ENCODE measurements at places on chromosomes 5 and 9.

DNA sequence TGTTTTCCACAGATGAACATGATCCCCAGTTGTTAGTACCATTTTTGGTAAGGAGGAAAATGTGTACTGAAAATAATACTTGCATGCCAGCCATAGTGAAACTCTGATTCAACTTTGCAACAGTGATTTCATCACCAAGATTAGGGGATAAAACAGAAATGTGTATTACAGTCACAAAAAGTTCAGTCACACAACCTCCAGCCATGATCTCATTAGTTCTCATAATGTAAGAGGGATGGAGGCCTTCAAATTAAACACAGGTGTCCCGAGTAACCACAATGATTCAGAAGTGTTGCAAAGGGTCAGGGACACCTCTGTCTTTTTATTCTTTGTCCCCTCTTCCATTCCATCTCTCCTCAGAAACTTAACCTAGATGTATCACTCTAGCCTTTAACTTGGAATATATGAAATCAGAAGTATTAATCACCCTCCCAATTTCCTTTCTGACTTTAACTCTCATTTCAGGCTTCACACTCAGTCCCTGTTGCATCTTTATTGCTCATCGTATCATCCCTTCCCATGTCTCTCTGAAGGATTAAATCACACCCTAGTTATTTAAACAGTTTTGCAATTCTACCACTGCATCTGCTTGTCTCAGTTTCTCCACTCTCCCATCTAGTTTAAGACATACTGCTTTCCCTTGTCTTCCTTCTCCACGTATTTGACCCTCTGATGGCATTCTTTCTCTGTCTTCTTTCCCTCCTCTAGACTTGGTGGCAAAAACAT, 291.2 kb downstream of the ADAMTS6 start:
- DNase-seq, result peak; percentile 21

GRCh38 chr9:89999176-89999533, 394.3 kb downstream of the GADD45G start:
- DNase-seq, result no peak

- DNase-seq, result no peak
Measured at GRCh38 chr9:105993116-105993854, 298.9 kb downstream of the TMEM38B start.

DNA sequence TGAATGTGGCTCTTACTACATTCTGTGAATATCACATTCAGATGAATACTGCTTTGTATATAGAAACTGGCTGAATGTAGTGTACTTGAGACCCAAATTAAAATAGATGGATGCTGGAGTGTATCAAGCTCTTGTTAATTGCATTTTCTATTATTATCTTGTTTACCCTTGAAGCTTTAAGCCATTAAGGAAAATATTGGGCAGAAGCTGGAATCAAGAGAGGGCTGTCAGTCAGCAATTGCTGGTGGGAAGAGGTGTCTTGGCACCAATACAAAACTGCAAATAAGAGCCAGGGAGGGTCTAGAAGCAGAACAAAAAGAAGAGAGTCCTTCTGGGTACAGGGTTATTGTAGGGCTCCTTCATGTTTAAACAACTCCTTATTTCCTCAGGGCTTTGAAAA, 38.8 kb downstream of the MUSK start:
- no peak for DNase-seq

DNA sequence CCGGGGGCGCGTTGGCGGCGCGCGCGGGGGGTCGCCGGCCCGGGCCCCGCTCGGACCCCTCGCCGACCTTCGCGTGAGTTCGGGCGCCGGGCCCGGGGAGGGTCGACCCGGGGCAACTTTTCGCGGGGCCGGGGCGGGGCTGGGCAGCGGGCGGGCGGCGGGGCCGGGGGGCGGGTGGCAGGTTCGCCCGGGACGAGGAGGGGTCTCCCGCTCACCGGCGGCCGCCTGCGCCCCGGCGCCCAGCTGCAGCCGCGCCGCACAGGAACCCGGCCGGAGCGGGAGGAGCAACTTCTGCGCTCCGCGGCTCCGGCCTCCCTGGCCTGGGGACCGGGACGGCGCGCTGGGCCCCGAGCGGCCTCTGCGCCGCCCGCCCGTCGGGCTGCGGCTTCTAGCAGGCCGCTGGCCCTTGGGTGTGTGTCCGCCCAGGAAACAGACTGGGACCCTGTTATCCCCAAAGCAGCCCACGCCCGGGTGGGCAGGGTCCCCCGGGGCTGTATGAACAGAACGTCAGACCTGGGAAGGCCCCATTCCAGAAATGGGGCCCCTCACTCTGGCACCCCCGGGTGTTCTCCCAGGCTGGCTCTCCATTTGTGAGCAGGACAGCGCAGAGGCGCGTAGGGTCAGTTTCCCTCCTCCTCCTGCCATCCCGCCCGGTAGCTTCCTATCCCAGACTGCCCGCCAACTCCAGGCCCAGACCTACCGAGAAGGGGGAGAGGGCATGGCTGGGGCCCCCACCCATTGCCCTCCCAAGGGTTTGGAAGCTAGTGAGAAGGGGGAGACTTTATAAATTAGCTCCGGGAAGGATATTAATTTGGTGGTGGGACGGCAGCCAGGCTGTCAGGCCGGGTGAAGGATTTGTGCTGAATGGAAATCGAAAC, 708 bp downstream of the RXRA start:
- no peak for DNase-seq

GRCh38 chr5:174796711-174797192, 72.4 kb downstream of the MSX2 start:
- no peak for DNase-seq

DNA sequence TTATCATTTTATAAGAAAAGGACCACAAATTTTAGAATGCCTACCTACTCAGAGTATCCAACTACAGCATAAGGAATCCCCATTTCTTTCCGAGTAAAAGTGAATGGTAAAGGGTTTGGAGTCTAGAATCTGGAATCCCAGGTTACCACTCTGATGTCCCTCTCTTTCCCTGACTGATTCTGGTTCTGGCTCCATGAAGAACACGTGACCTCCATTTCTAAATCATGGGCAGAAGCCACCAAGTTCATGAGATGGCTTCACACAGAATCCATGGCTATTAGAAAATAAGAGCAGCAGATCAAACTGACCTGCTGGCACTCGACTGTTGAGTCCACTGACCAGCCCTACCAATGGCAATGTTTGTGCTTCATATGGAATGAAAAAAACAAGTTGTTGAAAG, 40.7 kb downstream of the PFDN1 start:
- no peak for DNase-seq

DNA sequence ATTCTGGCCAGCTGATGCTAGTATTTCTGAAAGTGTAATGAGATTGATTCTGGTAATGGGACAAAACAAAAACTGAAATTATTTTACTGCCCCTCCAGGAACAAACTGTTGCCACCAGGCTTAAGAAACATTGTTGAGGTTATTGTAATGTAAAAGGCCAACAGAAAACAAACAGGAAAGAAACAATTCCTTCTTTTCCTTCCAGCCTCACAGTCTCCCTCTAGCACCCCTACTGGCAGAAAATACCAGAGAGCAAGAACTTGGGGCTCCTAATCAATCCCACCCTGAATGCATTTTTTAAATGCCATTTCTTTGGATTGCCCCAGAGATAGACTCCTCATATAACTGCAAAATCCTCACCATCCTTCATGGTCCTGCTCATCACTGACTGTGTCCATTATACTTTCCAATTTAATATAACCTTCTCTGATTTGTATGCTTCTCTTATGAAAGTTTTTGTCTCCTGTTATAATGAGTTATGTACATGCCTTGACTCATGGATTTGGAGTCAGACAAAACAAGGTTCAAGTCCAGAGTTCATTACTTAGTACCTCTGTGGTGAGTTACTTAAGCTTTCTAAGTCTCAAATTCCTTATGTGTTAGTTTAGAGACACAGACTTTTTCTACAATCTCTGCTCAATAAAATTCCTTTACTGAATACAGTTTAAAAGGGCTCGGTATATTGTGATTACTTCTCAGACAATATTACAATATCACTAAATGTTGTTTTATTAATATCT, 157.9 kb upstream of the FBN2 start:
- no peak for DNase-seq

Data from activated T-cell treated with anti-CD3 and anti-CD28 coated beads, Interleukin-2, amount 50 U/mL, for 72 hours (primary cell).